ENCODE measurements at places on chromosomes 1 and 21.
A peak's percentile ranks its signal among the peaks of the same experiment; 100 is the strongest.

GRCh38 chr1:180926164-180926981 is 13.7 kb downstream of the KIAA1614 start:
- peak; percentile 61 for DNase-seq

- peak; percentile 74 for DNase-seq
Measured at GRCh38 chr1:180173952-180174351, 19.3 kb downstream of the QSOX1 start.

- DNase-seq = peak; percentile 45
Measured at GRCh38 chr1:76336931-76337371, 262.4 kb downstream of the ST6GALNAC3 start.

DNA sequence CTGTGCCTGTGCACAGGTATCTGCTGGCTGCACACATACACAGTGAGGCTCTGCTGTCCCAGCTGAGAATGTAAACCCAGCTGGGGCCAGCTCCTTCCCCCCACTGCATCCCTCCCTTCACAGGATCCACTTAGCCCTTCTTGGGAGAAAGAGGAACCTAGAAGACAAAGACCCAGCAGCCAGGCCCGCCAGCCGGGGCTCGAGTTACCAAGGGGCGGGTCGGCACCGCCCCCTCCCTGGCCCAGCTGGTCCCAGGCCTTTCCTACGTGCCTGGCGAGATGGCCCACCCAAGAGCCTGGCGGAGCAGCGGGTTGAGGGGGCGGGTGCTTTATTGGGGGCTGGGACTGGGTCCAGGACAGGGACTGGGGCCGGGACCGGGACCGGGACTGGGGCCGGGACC is 2.1 kb downstream of the SH3BGRL3 start:
- no peak for DNase-seq

- DNase-seq = peak; percentile 12
Measured at GRCh38 chr1:248802454-248802853, 23.3 kb downstream of the SH3BP5L start.

GRCh38 chr1:2469103-2469940 is 6.8 kb upstream of the PLCH2 start:
- DNase-seq = no peak

GRCh38 chr1:151639466-151639865 is 27.6 kb downstream of the SNX27 start:
- no peak for DNase-seq

DNA sequence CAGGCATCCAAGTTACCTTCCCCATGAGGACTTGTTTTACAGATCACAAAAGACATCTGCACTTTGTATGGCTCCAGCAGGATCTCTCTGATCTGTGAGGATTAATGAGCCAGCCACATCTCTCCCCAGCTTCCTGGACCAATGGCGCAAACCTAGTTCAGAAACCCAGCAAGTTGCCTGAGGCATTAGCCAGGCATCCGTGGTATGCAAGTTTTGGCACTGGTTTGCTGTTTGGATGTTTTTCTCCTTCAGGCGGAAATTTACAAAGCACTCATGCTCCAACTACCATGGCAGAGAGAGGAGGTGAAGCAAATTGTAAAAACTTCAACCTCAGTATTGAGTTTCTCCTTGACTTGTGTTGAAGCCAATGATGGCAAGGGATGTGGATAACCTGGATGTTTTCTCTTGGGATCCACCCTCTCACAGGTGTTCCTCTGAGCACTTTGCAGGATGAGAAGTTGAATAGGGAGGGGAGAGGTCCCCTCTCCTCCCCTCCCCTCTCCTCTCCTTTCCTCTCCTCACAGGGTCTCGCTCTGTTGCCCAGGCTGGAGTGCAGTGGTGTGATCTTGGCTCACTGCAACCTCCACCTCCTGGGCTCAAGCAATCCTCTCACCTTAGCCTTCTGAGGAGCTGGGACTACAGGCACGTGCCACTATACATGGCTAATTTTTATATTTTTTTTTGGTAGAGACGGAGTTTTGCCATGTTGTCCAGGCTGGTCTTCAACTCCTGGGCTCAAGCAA is 25.6 kb upstream of the ENO1 start:
- peak; percentile 81 for DNase-seq

GRCh38 chr1:110487726-110488125 is 31.2 kb downstream of the KCNA10 start:
- no peak for DNase-seq

DNA sequence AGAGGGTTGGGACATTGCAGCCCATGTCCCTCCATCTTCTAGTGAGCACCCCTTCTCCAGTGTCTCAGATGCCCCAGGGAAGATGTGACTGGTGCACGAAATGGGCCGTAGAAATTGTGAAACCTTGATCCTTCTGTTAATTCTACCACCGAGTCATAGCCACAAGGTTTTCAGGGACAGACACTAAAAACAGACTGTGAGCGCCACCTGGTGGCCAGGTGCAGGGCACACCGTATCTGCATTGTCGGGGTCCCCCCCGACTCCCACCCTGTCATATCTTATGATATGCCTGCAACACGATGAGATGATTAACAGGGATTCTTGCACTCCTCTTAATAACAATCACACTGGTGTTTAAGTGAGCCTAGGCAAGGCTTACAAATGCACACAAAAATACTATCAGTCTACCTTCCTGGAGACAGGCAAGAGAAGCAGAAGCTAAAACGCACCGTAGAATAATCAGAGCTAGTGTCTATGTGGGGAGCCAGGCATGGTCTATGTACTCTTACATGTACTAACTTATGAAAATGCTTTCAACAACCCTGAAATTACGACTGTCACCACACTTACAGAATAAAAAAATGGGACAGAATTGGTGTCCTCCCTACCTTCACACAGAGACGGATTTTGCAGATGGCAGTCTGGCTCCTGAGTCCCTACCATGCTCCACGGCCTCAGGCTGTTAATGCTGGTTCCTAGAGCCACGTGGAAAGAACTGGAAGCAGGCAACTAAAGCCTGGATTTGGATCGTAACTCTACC is 57.9 kb downstream of the FHAD1 start:
- peak; percentile 71 for DNase-seq

DNA sequence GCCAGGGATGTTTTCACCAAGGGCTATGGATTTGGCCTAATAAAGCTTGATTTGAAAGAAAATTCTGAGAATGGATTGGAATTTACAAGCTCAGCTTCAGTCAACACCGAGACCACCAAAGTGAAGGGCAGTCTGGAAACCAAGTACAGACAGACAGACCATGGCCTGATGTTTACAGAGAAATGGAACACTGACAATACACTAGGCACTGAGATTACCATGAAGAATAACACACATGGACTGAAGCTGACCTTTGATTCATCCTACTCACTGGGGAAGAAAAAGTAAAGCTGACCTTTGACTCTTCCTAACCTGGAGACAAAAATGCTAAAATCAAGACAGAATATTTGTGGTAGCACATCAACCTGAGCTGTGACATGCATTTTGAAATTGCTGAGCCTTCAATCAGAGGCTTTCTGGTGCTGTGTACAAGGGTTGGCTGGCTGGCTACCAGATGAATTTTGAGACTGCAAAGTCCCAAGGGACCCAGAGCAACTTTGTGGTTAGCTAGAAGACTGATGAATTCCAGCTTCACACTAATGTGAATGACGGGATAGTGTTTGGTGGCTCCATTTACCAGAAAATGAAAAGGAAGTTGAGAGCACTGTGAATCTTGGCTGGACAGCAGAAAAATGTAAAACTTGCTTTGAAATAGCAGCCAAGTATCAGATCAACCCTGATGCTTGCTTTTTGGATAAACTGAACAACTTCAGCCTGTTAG is 190.4 kb upstream of the KCTD3 start:
- no peak for DNase-seq

DNA sequence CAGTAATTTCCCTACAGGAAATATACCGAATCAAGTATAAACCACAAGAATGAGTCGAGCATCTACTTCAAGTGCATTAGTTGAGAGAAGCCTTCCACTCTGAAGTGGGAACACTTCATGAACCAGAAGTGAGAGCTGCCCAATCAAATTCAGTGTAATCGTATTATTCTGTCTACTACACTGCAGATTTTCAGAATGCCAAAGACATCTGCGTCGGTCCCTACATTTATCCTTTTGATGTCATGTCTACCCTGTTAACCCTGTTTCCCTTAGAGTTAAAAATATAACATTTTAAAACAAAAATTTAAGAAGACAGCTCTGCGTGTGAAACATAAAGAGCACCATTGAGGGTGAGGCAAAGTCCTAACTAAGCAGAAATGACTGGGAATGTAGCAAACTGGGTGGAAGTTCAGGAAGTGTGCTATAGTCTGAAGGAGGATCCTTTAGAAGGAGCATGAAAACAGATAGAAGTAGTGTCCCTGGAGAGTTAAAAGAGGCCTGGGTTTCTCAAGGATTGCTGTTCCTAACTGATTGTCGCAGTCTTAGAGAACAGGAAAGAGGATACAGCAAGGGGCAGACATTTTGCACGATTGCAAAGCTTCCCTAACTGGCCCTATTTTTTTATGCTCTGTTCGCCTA is 291.2 kb downstream of the PTPRC start:
- DNase-seq = no peak

DNA sequence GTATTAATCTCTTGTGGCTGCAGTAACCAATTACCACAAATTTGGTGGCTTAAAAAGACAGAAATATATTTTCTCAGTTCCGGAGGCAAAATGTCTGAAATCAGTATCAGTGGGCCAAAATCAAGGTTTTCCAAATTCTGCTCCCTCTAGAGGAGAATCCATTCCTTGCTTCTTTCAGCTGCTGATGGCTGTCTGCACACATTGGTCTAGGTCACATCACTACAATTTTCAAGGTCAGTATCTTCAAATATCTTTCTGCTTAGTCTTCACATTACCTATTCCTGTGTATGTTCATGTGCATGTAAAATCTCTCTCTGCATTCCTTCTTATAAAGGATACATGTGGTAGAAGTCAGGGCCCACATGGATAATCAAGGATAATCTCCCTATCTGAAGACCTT is 999.4 kb downstream of the KCNT2 start:
- no peak for DNase-seq

- no peak for DNase-seq
Measured at GRCh38 chr1:71796006-71796405, 486.3 kb downstream of the NEGR1 start.

GRCh38 chr1:65939636-65940035 is 146.9 kb downstream of the PDE4B start:
- DNase-seq = no peak

- DNase-seq = no peak
Measured at GRCh38 chr1:205262731-205263171, 35.0 kb downstream of the TMCC2 start.

- DNase-seq = no peak
Measured at GRCh38 chr1:30955448-30956015, 47.0 kb upstream of the SDC3 start.

DNA sequence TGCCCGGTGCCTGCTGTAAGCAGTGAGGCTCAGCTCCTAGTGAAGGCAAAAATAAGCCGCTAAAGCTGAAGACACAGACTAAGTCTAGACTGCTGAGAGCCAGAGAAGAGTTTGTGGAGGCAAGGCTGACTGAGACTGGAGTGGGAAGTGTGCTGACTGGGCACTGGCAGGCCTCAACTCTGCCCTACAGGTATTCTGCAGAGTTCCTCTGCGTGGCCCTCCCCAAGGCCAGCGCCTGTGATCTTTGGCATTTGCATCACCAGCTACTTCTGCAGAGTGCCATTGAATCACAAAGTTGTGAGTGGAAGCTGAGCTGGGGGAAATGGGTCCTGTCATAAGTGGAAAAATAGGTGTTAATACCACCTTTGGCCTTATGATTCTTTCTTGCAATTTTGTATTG is 905.7 kb downstream of the PLA2G4A start:
- DNase-seq = no peak

- peak; percentile 71 for DNase-seq
Measured at GRCh38 chr1:39076127-39076798, 50.1 kb downstream of the NDUFS5 start.

DNA sequence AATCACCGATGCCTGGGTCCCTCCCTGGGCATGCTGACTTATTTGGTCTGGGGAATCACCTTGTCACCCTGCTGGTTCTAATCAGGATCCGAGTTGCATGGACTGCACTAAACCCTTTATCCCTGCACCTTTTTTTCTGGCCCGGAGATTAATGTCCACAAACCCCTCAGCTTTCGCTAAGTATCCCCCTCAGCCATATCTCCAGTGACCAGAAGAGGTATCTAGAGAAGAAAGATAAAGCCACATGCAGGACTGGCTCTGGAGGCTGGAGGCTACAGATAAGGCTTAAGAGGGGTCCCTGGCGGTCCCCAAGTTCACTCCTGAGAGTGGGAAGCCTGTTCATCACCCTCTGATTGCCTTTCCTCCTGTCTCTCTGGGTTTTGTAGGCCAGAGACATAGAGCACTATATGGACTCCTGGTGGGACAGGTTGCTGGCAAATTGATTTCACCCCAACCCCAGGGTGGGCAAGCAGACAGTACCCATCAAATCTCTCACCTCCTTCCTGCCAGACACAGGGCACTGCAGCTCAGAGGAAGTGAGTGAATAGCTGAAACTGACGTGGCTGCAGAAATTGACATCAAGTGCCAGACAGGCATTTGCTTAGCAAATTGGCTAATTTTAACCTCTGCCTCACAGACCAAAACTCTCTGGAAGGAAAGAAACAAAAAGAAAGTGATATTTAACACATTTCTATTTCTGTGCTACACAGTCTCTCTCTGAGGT is 38.8 kb downstream of the HMGB4 start:
- no peak for DNase-seq

GRCh38 chr1:166852918-166853317 is 13.6 kb downstream of the POGK start:
- DNase-seq = no peak

DNA sequence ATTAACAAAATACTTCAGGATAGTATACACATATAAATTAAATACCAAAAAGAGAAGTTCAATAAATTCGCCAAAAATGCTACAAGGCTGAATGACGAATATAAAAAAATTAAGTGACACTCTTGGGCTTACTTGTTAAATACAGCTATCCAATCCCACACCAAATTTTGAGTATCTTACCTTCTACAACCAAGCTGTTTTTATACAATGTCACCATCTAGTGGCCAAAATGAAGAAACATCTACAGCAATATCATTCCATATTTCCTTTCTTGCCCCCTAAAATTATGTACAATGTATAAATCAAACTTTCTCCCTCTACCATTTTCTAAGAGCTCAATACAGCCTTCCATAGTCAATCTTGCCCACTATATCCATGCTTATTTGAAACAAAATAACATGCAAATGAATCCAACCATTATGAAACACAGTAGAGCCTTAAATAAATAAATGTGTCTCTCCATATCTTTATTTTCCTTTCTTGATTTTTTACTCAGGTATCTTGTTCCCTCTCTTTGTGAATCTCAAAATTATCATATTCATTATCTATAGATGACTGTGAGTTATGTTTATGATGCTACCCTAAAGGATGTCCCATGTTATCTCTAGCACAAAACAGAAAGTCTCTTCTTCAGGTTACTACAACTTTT is 86.3 kb downstream of the ACBD6 start:
- no peak for DNase-seq

- DNase-seq = no peak
Measured at GRCh38 chr1:2781627-2782026, 19.9 kb downstream of the TTC34 start.

DNA sequence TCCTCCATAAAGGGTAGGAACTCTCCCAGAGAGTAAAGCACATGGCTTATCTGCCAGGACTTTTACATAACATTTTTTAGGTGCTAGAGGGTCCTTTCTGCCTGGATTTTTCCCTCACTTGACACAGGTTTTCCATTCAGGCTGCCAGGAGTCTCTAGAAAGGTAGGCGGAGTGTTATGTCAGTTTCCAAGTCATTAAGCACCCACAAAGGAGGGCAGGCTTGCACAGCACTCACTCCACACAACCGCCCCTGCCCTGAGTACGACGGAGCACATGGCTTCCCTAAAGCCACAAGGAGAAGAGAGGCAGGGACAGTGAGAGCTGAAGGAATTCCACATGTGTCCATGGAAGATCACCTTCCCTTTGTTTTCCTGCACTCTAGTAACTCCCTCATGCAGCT is 55.7 kb downstream of the CAPZB start:
- DNase-seq = no peak

- DNase-seq = no peak
Measured at GRCh38 chr1:184014271-184014670, 23.3 kb downstream of the COLGALT2 start.

All from ureter (tissue), 1 donor.